T-helper 1 cell (primary cell): ENCODE measurements at places on chromosomes 16 and 17.
A peak's percentile ranks its signal among the peaks of the same experiment; 100 is the strongest.

- DNase-seq: no peak
Observed at GRCh38 chr17:57536289-57536688, 208.8 kb downstream of the CCDC182 start.

DNA sequence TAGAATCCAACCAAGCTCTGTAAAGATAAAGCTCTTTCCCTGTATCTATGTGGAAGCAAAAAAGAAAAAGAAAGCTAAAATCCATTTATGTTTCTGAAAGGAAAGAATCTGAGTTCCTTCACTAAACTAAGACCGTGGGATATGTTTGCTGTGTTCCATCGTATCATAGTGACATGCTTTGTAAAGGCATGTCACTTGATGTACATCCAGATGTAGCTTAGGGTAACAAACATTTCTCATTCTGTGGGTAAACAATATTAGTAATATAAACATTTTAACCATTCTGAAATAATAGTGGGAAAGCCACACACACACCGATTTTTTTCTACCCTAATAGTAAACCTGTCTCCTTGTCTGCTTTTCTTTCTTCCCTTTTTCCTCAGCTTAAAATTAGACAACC, 78.1 kb downstream of the TUBD1 start:
- DNase-seq: no peak

- no peak for DNase-seq
Observed at GRCh38 chr16:9798474-9798873, 383.8 kb downstream of the GRIN2A start.

DNA sequence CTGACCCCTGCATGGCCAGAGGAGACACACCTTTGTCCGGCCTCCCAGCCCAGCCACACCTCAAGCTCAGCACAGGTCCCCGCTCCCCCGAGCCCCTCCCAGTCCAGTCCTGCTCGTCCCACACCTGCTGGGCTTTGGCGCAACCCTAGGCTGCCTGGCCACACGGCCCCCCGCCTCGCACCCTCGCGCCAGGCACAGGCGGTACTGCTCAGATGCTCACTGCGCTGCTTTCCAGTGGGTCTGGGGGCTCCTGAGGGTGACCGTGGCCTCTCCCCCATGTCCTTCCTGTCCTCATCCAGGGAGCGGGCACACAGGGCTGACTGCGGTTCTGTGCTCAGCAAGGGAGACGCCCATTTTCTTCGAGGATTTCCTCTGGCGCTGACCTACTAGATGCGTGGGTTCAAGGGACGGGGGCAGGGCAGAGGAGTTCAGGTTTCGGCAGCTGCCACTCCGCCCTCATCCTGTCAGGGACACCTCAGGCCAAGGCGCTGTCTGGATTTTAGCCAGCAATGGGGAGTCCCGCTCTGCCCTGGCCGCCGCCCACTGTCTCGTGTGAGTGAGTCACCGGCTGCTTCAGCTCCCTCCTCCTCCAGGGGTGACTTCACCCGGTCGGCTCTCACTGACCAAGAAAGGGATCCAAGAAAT, 118.0 kb upstream of the ZNF469 start:
- DNase-seq: no peak

GRCh38 chr16:24540602-24541210, 1.3 kb downstream of the RBBP6 start:
- DNase-seq: peak; percentile 19

DNA sequence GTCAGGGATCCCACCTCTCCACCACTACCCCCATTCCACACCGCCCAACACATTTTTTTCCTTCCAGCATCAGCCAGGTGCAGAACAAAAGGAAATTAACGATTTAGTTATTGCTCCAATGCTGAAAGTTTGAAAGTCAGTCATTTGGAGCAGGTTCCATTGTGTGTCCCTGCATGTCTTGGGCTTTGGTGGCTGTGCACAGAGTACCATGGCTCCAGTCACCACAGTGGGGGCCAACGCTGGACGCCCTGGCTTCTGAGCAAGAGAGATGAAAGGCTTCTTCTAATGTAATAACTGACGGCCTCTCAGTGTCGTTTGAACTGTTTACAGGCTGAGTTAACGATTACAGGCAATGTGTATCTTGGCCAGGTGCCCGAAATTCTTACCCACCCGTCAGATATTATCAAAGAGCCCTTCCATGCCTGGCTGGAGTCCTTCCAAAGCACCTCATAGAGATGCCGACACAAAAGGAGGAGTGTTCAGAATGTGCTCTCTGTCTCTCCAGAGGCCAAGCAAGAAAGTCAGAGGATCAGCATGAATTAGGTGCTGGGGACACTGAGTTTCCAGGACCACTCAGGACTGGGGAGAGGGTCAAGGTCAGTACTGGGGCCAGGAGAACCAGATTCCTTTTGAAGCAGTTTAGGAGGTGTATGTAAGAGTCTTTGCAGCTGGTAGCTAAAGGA, 25.9 kb downstream of the RNF43 start:
- no peak for DNase-seq

DNA sequence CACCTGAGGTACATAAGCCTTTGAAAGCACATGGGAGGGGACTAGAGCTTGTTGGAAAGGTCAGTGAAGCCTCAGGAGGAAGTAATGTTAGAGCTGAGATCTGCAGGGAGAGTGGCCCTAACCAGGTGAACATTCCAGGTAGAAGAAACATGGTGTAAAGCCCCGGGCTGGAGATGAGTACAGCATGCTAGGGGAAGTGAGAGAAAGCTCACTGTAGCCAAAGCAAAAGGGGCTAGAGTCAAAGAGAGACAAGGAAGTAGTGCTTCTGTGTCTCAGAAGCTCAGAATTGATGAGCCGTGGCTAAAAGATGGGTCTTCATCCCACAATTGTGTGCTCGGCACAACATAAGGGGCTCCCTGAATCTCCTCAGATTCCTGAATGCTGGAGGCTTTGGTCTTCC, 481.8 kb downstream of the XYLT1 start:
- DNase-seq: no peak

- DNase-seq: no peak
Observed at GRCh38 chr17:50844117-50844700, 8.8 kb downstream of the WFIKKN2 start.

DNA sequence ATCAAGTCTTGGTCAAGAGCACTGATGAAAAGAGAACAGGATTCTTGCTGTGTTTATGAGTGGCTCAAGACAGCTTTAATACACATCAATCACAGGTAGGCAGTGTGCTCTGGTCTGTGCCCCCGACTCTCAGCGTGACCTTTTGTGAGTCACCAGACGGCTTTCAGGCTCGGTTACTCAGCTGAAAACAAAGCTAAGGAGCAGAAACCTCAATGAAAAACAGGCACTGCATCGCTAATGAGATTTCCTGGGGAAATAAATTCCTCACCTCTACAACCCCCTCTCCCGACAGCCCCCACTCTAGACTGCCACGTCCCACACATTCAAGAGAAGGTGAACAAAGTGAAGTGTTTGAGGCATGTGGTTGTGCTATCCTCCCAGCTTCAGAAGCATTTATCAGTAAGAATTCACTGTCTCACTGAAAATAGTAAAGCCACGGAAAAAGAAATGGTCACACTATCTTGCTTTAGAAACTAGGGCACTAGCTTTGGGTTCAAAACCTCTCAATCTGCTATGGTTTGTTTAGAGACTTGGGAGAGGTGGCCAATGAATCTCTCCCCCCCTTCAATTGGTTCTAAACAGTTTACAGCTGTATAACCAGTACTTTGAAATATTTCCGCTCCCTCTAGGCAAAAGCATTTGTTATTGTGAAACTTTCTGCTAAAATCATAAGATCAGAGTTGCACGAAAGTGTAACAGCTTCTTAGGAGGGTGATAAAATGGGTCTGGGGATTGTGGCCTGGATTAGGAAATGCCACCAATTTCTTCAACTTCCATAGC, 199.5 kb upstream of the PMFBP1 start:
- DNase-seq: no peak

DNA sequence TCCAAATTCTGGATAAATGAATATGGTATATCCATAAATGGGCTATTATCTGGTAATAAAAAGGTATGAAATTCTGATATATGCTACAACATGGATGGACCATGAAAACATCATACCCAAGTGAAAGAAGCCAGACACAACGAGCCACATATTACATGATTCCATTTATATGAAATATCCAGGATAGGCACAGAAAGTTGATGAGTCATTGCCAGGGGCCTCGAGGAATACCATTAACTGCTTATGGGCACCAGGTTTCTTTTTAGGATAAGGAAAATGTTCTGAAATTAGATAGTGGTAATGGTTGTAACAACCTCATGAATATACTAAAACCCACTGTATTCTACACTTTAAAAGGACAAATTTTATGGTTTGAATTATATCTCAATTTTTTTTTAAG, 123.2 kb downstream of the PITPNC1 start:
- no peak for DNase-seq

- DNase-seq: no peak
Observed at GRCh38 chr16:63337264-63337663, 1301.0 kb upstream of the CDH8 start.

DNA sequence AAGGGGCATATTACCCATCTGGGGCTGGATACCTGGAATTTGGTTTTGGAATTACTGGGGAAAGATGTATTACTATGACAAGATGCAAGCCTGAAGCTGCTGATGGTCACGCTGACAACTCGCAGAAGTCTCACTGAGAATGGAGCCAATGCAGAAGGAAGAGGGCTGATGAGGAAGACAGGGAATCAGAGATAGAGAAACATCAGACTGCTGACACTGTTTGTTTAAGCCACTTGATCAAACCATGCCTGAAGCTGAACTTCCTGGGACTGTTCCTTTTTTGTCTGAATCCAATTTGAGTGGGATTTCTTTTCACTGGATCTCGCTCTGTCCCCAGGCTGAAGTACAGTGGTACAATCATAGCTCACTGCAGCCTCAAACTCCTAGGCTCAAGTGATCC, 133.9 kb downstream of the GAS7 start:
- DNase-seq: no peak

- no peak for DNase-seq
Observed at GRCh38 chr17:72422204-72422504, 301.3 kb downstream of the SOX9 start.

- DNase-seq: no peak
Observed at GRCh38 chr16:48350736-48351135, 34.5 kb downstream of the SIAH1 start.

DNA sequence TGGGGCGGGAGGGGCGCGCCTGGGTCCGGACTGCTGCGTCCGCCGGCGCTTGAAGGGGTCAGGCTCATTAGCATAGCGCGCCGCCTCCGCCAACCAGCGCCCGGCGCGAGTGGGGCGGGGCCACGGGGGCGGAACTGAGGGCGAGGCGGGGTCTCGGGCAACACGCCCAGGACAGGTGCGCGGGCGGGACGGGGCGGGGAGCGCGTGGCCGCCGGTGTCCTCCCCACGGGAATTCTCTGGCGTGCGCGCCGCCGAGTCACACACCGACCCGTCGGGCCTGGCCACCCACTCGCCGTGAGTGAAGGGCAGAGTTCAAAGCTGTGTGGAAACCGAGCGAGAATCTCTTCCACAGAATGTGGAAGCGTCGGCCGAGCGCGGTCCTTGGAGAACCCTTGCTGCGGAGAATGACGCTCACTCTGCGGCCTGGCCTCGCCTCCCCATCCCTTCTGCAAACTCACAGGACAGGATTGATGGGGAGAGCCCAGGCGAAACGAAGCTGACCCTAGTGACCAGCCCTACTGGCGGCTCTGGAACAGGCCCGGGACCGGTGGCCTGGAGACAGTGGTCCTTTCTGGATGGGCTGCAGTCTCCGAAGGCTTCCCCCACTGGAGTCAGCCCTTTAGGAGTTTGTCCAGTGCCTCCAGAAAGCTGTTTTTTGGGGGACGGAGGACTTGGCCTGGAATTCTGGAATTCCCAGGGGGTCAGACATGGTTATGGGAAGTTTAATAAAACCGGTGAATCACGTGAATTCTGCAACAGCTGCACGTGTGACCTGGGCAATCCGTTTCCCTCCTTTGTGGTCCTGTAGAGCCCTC, at the start of gene SNAI3:
SNAI3 (minus strand) TSS at position 69 of the 815 bp plus-strand sequence. CDS start 101 bp downstream, outside the sequence.
- peak; percentile 80 for DNase-seq

DNA sequence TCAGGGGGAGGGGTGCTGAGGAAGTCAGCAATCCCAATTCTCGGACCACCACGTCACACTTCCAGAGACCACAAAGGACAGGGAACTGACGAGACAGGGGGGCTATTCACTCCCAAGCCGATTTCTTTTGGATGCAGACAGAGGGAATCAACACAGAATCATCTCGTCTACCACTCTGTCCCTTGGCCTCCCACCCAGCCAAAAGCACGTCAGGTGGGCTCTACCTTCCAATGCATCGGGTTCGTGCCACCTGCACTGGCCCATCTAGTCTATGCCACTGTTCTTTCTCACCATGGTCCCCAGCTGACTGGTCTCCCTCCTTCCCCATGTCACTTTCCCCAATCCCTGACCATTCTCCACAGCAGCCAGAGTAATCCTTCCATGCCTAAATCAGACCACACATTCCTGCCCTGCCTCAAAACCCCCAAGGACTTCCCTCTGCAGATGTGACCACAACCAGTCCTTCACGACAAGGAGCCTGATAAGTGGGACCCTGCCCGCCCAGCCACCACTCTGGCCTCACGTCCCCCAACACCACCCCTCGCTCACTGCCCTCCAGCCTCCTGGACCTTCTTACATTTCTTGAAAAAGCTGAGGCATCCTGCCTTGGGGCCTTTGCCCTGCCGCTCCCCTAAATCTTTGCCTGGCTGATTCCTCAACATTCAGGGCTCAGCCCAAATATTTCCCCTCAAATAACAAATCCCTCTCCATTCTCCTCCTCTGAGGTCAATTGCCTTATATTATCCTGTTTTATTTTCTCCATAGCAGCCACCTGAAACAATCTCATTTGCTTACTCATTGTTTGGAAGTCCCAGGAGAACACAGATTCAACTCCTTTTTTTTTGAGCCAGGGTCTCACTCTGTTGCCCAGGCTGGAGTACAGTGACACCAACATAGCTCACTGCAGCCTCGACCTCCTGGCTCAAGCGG, 70.4 kb downstream of the IL21R start:
- no peak for DNase-seq

GRCh38 chr17:39591958-39592954, 15.5 kb downstream of the NEUROD2 start:
- DNase-seq: no peak

- no peak for DNase-seq
Observed at GRCh38 chr17:79837888-79838521, 1.2 kb downstream of the CBX4 start.

DNA sequence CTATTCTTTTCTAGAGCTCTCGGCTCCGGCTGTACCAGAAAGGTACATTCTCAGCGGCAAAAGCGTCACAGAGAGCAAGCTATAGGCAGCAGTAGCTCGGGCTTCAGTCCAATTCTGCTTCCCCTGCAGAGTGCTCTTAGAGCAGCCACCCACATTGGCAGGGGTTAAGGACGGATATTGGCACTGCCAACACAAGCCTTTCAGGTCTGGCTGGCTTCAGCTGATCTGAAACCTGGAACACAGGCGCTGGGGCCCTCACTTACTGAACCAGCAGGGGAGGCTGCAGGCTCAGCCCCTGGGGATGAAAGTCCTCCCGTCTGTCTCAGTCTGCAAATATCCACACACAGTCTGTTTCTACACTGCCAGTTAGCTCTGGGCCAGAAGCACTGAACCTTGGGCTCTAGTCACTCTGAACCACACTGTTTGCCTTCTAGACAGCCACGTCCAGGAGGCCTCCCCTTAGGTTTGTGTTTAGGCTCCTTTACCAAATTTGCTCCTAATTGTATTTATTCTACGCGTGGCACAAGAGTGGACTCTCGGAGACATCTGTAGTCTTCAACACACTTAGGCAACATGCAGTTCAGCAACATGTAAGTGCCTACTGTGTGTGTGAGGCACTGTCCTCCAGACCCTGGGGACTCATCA, 40.1 kb downstream of the HIC1 start:
- DNase-seq: no peak

DNA sequence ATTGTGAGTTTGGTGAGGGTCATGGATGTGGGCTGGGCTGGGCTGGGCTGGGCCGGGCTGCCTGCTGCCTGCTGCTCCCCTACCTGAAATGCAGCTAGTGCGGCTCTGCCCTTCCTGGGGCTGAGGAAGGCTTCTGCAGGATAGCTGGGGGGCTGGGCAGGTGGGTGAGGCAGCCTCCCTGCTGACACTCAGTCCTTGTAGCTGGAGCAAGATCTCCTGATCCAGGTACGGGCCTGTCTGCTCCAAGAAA, 4.7 kb downstream of the RPL13 start:
- DNase-seq: no peak
